ENCODE measurements at places on chromosomes 5 and 9.

- DNase-seq = peak; percentile 54
These were observed 364.5 kb downstream of the MAN2A1 start for GRCh38 chr5:110054240-110054639.

GRCh38 chr9:69805962-69806515 lies 14.6 kb upstream of the CFAP95 start:
- no peak for DNase-seq

GRCh38 chr9:12930906-12931305 lies 156.1 kb downstream of the LURAP1L start:
- no peak for DNase-seq

DNA sequence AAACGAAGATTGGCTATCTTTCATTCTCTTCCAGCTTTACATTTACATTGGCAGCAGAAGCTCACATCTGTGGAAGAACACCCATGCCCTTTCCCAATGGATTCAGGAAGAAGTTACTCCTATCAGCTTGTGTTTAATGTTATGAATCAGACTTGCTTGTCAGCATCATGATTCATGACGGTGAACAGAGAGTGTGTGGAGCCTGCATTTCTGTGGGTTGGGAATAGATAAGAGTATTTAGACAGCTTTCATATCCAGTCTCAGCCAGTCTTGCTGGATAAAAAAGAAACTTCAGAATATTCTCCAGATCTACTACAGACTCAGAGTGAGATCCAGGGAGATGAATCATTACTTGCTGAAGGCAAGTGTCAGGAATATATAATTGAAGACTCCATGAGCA lies 812.9 kb upstream of the ZNF608 start:
- no peak for DNase-seq

DNA sequence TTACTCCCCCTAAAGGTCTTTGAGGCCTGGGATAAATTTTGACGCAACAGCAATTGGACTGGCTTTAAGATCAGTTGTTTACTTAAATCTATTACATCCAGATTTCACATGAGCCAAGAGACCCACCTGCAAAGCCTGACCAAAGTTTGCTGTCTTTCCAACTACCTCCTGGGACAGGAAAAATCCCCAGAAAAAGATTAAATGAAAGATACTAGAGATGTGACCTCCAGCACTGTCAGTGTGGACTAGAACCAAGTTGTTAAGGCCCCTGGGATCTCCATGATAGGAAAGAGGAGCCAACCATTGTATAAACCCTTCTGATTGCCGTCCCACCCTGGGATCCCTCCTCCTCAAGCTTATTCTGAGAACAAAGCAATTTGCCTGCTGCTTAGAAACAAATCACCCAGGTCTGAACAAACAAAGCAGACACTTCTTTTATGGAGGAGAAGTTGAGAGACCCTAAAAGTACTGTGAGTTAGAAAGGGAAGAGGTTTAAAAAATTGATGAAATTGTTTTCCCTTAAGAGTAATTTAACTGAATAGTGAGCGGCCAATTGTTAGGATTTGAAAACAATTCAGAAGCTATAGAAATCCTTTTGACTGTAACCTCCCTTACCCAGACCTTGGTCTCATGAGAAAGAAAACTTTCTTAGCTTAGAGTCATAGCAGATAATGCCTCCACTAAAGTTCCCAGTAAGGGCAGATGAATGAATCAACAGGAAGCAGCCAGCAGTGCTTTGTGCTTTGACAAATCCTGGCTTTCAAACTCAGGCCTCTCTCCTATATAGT lies 255.2 kb downstream of the TMEM167A start:
- DNase-seq = no peak

DNA sequence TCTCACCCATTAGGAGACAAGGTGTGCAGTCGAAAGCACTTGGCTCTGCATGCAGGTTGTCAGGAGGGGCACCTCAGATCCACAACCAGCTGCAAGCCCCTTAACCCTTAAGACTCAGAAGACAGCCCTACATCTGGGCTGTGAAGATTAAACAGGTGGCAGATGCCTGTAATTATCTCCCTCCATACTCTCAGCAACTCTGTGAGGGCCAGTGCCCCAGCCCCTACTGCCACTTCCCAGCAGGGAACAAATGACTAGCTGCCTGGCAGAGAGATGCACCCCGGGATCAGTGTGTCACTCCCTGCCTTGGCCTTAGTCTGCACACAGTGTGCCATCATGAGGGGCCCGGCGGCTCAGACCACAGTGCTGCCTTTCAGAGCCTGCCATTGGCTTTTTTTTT lies 42.0 kb downstream of the CRB2 start:
- DNase-seq = no peak

DNA sequence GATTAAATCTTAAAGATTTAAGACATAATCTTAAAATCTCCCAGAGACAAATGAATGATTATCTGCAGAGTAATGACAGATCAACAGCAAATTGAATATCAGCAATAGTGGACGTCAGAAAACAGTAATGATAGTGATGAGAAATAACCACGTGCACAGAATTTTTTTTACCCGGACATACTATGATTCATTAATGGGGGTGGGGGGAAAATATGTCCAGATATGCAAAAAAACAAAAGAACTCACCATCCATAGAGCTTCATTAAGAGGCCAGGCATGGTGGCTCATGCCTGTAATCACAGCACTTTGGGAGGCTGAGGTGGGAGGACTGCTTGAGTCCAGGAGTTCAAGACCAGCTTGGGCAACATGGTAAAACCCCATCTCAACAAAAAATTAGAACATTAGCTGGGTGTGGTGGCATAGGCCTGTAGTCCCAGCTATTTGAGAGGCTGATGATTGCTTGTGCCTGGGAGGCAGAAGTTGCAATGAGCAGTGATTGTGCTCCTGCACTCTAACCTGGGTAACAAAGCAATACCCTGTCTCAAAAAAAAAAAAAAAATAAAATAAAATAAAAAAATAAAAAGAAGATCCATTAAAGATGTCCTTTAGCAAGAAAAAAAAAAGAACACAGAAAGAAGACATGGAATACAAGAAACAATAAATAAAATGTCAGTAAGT lies 30.9 kb upstream of the SHOC1 start:
- DNase-seq = no peak

GRCh38 chr5:35436400-35437057 lies 181.1 kb upstream of the SPEF2 start:
- DNase-seq = peak; percentile 3

DNA sequence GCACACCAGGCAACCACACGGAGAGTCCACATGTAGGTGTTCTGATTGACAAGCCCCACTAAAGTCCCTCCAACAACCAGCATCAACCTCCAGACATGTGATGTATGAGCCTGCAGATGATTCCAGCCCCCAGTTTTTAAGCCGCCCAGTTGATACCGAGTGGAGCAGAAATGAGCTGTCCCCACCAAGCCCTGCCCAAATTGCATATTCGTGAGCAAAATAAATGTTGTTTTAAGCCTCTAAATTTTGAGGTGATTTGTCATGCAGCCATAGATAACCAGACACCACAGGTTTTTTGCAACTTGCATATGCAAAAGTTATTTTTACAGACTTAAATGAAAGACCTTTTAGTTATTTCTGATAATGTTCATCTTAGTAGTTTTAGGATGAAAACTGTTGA lies 187.7 kb downstream of the PIK3R1 start:
- DNase-seq = no peak

Measured in GDM1 (cell line).